ENCODE measurements at places on chromosomes 2 and 18. TPM values are rescaled to one million over a fixed set of nuclear protein-coding genes. Genes with fewer than 3 reads are reported as not detected.

Gene CDH19
- 67.1 TPM for total RNA-seq

Gene TSPYL6
- total RNA-seq, result not detected

Gene MFSD6
- 16.2 TPM for total RNA-seq

Gene DSG2
- 10.5 TPM for total RNA-seq

Gene LBX2
- total RNA-seq, result 2.0 TPM

Gene SPEG
- total RNA-seq, result 0.33 TPM
